Fibroblast of mammary gland (primary cell): ENCODE measurements at places on chromosomes 5 and 9.

DNA sequence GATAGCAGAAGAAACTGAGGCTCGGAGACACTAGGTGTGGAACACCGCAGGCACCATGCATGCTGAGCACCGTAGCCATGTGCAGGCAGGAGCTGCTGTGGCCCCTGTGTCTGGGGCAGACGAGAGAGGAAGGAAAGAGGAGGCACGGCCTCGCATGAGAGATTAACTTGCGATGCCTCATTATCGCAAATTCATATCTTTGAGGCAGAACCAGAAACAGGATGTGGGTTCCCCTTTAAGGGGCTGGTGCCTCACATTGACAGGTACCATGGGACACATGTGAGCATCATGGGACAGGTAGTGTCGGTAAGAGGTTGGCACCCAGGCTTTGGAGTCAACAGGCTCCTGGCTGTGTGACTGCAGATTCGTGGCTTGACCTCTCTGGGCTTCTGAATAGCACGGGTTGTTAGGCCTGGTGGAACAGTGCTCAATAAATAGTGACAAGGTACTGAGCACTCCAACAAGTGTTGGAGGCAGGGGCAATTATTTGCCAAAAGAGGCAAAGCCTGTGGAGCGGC, 40.8 kb downstream of the NAIF1 start:
- no peak for DNase-seq

- no peak for DNase-seq
Observed at GRCh38 chr9:113436728-113437515, 26.4 kb downstream of the C9orf43 start.

GRCh38 chr5:67111779-67112178, 84.8 kb downstream of the CD180 start:
- no peak for DNase-seq

DNA sequence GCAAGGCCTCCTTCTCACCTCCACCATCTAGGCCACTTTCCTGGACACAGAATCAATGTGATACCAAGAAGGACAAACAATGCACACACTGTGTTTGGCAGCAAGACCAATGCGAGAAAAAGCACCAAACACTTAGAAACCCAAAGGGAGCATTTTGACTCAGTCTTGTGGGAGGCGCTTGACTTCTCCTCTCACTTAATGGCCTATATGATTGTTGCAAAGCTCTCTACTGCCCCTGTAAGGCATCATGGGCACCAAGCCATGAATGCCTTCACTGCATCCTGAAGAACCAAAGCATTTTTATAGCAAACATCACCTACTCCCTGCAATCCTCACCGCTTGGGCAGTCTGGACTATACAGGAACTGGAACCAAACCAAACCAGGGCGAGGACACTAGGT, 57.5 kb downstream of the CDH6 start:
- DNase-seq = no peak

DNA sequence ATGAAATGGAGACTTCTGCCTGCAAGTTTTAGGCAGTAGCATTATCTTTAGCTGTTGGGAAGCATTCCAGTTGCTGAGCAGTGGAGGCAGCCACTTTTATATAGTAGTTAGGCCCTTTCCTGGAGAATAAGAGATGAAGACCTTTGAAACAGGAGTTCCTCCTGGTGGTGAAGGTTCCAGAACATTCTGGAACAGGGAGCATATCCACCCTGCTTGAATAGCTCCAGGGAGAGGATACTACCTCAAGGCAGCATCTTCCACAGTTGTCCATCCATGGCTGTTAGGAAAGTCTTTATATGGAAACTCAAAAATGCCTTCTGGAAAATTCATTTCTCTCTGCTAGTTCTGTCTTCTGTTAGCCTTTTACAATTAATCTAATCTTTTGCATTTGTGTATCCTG, 3.0 kb downstream of the ASPN start:
- no peak for DNase-seq

- DNase-seq = peak; percentile 62
Observed at GRCh38 chr9:109011231-109011671, 2.0 kb downstream of the CTNNAL1 start.

DNA sequence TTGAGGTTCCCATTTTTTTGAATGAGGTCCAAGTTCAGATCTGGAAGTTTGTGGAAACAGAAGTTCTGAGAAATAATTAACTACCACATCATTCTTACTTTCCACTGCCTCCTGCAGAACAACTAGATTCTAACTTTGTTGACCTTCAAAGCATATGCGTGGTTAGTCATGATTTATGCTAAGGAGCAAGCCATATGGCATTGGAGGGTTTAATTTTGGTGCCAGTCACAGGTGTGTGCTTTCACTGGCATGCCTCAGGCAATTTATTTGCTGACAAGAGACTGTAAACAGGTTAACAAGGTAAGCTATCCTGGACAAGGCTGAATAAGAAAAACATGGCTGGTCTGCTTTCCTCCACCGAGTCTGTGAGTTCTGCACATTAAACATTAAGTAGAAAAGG, 31.5 kb downstream of the HMHB1 start:
- DNase-seq = no peak

- DNase-seq = no peak
Observed at GRCh38 chr5:88594441-88594840, 288.5 kb downstream of the MEF2C start.

DNA sequence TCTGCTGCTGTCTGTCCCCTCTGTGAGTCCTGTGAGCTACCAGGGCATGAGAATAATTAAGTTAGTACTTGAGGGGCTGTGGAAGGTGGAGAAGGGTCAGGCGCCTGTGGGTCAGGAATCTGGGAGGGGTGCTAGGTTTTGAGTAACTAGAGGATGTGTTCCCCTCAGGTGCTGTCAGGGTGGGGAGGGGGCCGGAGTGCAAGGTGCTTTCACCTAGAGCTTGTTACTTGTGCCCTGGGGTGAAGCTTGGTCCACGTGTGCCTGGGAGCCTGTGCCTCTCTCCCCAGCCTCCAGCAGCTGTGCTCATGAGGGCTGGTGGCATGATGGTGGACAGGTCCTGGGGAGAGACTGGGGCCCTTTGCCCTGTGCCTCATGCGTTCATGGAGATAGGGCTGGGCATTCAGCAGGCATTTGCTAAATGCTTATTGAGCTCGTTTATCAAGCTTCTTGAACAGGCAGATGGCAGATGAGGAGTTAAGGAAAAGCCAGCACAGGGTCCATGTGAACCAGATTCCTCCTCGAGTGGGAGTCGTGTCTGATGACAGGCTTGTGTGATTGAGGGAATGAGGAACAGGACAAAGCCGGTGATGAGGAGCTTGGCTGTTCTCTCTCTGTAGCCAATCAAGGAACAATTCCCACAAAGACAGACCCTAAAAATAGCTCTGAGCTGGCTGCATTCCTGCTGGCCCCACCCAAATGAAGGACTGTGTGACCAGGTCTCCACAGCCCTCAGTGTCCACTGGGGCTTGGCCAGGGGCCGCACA, 40.9 kb downstream of the CACNA1B start:
- DNase-seq = no peak
